ENCODE measurements at places on chromosomes 7 and 10.

DNA sequence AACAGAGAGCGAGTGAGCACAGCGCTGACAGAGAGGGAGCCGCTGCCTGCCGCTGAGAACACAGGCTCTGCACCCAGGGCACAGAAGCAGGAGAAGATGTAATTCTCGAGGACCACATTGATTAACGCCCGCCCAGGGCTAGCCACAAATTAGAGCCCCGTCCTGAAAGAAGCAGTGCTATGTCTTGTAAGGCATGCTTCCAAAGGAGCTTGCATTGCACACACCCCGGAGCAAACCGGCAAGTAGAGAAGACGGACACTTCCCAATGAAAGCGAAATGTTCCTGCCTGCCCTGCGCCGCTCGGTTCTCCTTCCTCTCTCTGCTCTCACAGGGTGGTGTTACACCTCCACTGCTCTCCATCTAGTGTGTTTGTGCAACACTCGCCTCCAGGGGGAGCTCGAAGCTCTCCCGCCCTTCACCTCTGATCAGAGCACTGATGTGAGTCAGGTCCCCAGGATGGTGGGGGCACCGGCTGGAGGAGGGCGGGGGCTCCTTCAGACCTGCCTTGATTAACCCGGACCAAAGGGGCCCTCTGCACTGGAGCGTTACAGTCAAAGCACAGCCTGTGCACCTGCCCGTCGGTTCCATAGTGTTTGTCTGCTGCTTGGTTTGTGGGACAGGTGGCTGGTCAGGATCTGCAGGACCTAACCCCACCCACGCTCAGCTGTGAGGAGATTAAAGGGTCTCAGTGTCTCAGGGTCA lies 316.5 kb downstream of the ADARB2 start:
- DNase-seq: peak; percentile 79

DNA sequence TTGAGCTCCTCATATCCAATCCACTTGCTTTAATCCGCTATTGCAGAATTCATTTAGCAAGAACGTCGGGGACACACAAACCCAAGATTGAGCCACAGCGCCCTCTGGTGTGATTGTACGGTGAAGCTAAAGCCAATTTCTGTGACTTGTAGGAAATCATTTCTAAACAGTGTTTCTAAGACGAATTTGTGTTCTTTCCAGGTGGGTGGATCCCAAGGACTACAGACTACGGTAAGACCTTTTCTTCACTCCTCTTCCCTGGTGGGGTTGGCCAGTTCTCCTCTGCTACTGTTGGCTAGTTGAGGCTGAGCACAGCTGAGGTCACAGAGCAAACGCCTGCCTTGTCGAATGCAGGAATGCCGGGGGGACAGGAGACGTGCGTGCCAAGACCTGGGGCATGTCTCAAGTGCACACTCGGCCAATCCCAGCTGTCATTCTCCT lies 5.2 kb downstream of the DMBT1 start:
- peak; percentile 65 for DNase-seq

DNA sequence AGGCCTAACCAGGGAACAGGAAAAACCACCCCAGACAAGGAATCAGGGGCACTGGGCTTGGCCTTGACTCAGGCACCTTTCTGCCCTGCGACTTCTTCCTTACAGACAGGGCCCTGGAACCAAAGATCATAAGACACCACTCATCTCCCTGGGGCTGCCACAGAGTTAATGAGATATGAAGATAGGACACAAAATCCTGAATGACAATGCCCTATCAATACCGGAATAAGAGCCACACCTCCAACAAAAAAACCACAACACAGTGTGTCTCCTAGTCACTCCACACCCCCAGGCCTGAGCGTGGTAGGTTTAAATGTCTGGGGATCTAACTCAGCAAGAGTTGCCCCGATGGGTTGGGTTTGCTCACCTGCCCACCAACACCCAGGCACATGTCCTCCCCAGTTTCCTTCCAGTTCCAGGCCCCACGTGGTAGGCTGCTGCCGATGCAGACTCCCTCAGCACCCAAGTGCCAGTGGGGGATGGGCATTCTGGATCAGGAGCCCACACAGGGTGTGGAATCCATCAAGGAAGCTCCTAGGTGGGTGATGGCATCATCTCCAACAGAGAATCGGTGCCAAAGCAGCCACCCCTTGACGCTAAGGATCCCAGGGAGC lies 3.9 kb downstream of the DLG5 start:
- no peak for DNase-seq

DNA sequence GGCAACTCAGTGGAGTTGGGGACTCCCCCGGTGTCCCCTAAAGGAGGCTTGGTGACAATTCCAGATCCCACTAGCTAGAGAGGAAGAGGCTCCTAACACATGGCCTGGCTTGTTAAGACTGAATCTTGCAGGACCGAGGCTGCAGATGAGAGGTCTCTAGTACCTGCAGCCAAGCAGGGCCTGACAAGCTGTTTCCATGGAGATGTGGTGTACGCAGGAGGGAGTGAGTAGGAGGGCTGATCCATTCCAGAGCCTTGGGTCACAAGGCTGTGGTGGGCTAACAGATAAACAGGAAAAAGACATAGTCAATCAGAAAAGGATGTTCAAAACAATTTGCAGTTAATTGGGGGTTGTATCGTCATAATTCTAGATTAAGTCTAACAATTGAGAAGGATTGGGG lies 77.3 kb upstream of the MKLN1 start:
- DNase-seq: peak; percentile 65

- DNase-seq: peak; percentile 32
Observed at GRCh38 chr7:12531784-12532183, 38.7 kb upstream of the SCIN start.

- no peak for DNase-seq
Observed at GRCh38 chr10:52615756-52616394, 156.7 kb downstream of the MBL2 start.

- no peak for DNase-seq
Observed at GRCh38 chr10:76645341-76645740, 992.3 kb downstream of the KCNMA1 start.

GRCh38 chr7:18356191-18356645 lies 139.3 kb upstream of the HDAC9 start:
- peak; percentile 45 for DNase-seq

DNA sequence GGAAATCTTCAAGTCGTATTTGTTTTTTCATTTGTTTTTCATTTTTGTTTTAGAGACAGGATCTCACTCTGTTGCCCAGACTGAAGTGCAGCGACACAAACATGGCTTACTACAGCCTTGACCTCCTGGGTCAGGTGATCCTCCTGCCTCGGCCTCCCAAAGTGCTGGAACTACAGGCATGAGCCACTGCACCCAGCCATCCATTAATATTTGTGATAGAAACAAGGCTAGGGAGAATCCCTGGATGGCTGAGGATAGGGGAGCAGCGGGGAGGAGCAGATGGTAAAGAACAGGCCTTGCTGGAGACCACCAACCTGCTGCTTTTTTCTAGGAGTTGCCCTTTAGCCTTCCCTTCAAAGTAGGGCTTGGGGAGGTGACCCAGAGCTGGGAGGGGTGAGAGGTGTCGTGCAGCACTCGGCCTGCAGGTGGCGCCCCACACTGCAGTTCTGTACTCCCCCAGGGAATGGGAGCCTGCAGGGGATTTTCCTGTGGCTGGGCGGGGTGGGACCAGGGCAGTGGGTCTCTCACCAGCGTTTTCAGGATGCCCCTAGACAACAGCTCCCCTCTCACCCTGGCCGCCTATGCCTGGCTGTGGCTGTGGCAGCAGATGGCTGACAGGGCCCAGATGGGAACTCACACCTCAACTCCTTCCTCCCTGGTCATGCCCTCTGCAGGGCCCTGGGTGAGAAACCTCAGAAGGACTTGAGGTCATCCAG lies 12.6 kb upstream of the CDH23 start:
- DNase-seq: peak; percentile 44

DNA sequence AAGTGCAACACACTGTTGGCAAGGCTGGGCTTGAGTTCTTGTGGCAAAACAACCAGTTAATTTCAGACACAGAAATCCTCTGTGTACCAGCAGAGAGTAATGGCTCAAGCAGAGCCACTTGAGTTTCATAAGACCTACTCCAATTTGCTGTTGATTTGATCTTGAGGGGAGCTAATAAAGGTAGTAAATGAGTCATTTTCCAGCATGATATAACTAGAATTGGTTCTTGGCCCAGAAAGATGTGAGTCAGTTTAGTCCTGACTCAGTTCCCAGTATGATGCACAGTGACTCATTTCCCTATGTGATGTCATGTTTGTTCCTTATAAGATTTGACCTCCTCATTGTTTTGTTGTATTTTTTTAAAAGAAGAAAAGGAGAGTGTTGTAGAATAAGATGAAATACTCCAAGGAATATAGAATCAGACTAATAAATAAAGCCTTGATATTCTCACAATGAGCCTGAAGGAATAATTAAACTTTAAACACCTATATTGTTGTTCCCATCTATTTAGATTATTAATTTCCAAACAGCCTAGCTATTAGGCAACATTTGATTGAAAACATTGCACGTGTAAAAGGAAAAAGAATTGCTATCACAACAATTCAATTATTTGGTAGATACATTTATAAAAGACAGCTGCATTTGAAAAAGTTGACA lies 186.2 kb downstream of the REEP3 start:
- DNase-seq: no peak

DNA sequence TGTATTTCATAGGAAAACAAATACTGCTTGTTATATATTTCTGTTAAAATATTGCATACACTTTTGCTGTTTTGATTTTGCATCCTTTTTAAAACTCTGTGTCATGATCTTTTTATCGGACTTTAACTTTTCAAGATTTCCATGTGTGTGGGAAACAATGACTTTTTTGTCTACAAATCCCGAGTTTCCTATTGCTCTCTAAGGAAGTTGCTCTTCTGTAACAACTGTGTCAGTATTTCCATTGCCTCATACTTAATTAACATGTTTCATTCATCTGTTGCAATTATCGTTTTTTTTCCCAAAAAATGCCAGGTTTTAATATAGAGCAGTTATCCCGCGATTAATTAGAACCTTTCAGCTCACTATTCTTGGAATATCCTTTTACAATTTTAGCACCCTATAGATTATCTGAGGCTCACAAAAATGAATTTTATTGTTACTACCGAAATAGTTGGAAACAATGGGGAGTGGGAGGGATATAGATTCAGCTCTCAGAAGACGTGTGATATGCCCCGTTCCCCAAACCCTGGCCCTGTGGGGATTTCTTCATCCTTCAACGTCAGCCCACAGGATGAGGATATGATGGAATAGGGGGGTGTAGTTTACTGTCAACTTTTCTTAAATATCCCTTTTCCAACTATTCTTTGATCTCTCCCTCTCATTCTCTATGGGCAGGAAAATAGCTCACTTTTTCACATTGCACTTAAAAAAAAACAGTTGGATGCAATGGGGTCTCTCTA lies 297.6 kb upstream of the IGFBP3 start:
- no peak for DNase-seq

DNA sequence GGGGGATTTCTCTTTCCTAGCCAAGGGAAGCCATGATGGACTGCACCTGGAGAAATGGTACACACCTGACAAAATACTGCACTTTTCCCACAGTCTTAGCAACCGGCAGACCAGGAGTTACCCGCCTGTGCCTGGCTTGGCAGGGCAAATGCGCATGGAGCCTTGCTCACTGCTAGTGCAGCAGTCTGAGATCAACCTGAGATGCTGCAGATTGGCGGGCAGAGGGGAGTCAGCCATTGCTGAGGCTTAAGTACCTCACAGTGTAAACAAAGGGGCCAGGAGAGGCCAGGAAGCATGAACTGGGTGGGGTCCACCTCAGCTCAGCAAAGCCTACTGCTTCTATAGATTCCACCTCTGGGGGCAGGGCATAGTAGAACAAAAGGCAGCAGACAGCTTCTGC lies 49.4 kb downstream of the OR13A1 start:
- DNase-seq: no peak

- peak; percentile 70 for DNase-seq
Observed at GRCh38 chr7:87058744-87059524, 520 bp downstream of the ELAPOR2 start.

Measured in SK-N-DZ (cell line).